ENCODE measurements at places on chromosomes 12 and 14.

- DNase-seq, result no peak
Measured at GRCh38 chr14:23513005-23513817, 38.4 kb downstream of the ZFHX2 start.

DNA sequence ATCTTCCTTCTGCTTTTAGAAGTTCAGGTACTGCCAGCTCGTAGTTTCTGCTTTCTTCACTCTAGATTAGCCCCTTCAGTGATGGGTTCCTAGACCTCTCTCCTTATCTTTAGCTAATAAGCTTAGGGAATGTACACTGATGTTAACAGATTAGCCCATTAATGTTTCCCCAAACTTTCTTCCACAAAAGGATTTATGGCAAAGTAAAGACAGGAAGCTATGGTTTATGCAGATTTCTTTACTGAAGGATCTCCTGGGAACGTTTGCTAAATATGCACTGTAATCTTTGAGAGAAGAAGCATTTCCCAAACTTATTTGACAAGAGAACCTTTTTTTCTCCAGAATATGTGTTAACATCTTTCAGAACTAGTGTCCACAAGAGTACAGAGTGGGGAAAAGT is 4.2 kb downstream of the SOCS4 start:
- no peak for DNase-seq

GRCh38 chr14:104576970-104577332 is 2.6 kb upstream of the C14orf180 start:
- no peak for DNase-seq

- DNase-seq, result no peak
Measured at GRCh38 chr14:89911010-89911919, 43.3 kb downstream of the EFCAB11 start.

- DNase-seq, result no peak
Measured at GRCh38 chr12:4932576-4932975, 22.9 kb downstream of the KCNA1 start.

GRCh38 chr12:20508962-20509361 is 140.6 kb downstream of the PDE3A start:
- no peak for DNase-seq

DNA sequence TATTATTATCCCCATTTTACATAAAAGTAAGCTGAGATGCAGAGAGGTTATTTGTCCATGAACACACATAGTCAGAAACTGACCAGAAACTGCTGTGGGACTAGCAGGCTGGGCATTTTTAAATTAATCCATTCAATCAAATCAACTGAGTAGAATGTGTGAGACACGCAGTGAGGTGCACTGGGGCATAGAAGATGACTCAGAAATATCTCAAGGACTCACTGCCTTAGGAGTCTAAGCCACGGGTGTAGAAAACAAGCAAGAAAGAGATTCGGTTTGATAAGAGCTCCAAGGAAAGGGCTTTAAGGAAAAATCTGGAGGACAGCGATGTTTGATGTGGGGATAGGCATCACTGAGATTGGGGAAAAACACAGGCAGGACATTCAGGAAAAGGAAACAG is 127.8 kb downstream of the ANO2 start:
- DNase-seq, result no peak

DNA sequence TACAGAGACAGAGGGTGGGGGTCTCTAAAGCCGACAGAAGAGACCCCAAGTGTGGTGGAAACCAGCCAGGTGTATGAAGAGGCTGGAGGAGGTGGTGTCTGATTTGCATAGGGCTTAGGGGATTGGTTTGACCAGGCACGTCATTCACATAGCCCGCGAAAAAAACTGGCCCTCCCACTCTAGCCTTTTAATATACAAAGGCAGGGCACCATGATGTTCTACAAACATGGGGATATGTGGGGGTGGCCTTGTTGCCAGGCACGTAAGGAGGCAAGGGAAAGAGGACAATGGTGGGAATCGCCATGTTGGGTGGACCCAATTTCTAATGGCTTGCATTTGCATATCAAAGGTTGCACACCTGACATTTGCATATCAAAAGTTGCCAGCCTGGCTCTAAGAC is 13.2 kb downstream of the LALBA start:
- no peak for DNase-seq

DNA sequence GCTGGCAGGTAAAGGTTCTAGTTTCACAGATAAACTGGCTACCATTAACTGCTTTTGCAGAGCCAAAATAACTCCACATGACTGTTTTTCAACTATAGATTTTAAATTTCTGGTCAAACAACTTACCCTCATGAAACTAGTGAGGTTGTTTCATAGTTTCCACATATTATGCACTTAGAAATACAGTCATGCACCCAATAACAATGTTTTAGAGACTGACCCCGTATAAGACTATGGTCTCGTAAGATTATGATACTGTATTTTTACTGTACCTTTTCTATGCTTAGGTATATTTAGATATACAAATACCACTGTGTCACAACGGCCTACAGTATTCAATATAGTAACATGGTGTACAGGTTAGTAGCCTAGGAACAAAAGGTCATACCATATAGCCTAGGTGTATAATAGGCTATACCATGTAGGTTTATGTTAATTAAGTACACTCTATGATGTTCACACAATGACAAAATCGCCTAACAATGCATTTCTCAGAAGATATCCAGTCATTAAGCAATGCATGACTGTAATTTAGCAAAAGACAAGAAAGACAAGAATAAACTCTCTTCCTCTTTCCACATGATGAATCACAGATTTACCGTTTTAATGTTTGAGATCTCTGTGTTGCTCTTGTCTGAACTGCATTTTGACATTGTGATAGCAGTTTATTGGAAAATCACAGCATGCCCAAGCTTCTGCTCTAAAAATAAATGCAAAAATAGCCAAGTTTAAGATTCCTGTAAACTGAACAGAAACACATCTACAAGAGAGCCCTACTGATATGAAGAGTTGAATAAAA is 17.1 kb downstream of the DICER1 start:
- DNase-seq, result peak; percentile 28

- no peak for DNase-seq
Measured at GRCh38 chr12:100324498-100324897, 32.4 kb upstream of the SLC17A8 start.

GRCh38 chr12:108341356-108341755 is 2.2 kb upstream of the CMKLR1 start:
- no peak for DNase-seq

GRCh38 chr12:120119271-120119973 is 2.9 kb upstream of the RAB35 start:
- no peak for DNase-seq

DNA sequence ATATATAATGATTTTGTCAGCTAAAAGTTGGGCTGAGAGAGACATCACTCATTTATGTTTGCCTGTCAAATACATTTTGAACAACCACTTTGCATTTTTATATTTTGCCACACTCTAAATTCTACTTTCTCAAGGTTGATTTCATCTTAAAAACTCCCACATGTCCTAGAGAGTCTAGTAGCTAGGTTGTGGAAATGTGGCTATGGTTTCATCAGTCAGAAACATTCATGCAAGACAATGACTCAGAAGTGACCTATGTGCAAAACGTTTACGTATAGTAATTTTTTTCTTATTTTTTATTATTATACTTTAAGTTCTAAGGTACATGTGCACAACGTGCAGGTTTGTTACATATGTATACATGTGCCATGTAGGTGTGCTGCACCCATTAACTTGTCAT is 27.4 kb upstream of the PRKD1 start:
- no peak for DNase-seq

GRCh38 chr12:42504049-42504448 is 85.5 kb downstream of the PRICKLE1 start:
- no peak for DNase-seq

GRCh38 chr12:89927226-89927698 is 218.6 kb upstream of the ATP2B1 start:
- DNase-seq, result no peak

GRCh38 chr12:31785318-31785717 is 56.5 kb upstream of the AMN1 start:
- no peak for DNase-seq

- DNase-seq, result peak; percentile 69
Measured at GRCh38 chr14:63435838-63436237, 107.3 kb downstream of the PPP2R5E start.

DNA sequence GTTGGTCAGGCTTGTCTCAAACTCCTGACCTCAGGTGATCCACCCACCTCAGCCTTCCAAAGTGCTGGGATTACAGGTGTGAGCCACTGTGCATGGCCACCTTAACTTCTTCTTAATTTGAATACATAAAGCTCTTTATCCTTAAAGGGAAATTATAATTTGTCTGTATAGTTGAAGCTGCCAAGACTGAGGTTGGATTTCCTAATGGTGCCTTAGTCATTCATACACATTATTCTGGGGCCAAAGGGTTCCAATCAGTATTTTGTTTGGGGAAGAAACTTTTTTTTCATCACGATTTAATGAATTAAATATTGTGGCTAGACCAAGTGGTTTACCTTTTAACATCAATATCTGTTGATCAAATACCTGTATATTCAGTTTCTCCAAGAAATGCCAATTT is 135.9 kb downstream of the SYT1 start:
- no peak for DNase-seq
